Adrenal gland (tissue), 19 donors: ENCODE measurements at places on chromosomes 12 and 14. TPM values are rescaled to one million over a fixed set of nuclear protein-coding genes. Genes with fewer than 3 reads are reported as not detected.

Gene SERPINA9
- total RNA-seq: not detected

Gene HPD
- 3.5 TPM for total RNA-seq

Gene ERBB3
- total RNA-seq: 1.9 TPM

Gene NYNRIN
- 11.0 TPM for total RNA-seq

Gene SYT1
- total RNA-seq: 22.3 TPM

Gene SDR9C7
- total RNA-seq: not detected

Gene RNU4-1
- total RNA-seq: 1,544 TPM

Gene PRKAG1
- total RNA-seq: 87.3 TPM

Gene KRT3
- total RNA-seq: not detected

Gene PLA2G1B
- total RNA-seq: 1.4 TPM
